CD4-positive, alpha-beta T cell treated with Interleukin-6 for 4 hours (primary cell): ENCODE measurements at places on chromosomes 5 and 9.

GRCh38 chr5:152104211-152104610 is 179.6 kb upstream of the GLRA1 start:
- no peak for DNase-seq

GRCh38 chr9:72534931-72535330 is 13.5 kb downstream of the TMC1 start:
- DNase-seq = no peak

- no peak for DNase-seq
Observed at GRCh38 chr5:68225188-68225910, 9.8 kb downstream of the PIK3R1 start.

GRCh38 chr5:179801304-179802206 is 5.1 kb downstream of the MGAT4B start:
- DNase-seq = peak; percentile 91

DNA sequence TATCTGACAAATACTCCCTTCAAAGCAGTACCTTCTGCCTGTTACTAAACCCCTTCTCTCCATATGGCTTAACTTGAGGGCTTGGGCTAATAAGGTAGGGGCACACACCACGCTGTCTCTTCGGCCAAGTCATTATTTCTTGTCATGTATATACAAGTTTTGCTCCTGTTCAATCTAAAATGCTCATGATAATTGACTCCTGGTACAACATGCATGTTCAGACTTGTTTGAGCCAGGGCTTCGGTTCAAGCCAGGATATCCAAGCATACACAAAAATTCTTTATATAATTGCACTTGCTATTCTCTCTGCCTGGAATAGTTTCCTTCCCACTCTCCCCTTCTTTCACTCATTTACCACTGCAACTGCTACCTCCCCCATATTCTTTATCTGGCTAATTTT is 756.0 kb upstream of the C9orf72 start:
- no peak for DNase-seq

DNA sequence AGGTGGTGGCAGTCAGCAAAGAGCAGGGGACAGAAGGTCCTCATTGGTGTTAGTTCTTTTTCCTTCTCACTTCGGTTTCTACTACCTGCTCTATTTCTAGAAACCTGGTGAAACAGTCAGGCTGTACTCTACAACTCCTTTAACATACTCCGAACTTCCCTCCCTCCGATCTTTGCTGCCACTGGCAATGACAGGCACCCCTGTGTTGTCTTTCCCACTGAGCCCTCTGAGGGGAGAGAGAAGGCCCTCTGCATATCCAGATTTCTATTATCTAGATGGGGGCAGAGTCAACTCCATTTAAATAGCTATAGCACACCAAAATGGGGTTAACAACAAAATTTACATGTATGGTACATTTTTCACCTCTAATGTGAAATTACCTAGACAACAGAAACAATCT is 123.7 kb downstream of the CDK5RAP2 start:
- no peak for DNase-seq

- no peak for DNase-seq
Observed at GRCh38 chr9:14258660-14259239, 55.2 kb downstream of the NFIB start.

DNA sequence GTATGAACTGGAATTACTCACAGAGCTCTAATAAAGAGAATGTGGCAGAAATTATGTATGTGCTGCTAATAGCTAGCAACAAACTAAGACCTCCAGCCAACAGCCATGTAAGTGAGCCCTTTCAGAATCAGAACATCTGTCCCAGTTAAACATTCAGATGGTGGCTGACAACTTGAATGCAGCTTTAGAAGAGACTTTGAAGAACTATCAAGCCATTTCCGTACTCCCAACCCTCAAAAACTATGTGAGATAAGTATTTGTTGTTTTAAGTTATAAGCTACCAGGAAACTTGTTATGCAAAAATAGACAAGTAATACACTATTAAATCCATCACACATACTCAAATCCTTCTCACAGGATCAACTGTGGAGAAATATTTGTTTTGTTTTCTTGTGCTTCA is 205.2 kb upstream of the EDIL3 start:
- no peak for DNase-seq
